ENCODE measurements at places on chromosomes 5 and 9. TPM values are rescaled to one million over a fixed set of nuclear protein-coding genes. Genes with fewer than 3 reads are reported as not detected.
A peak's percentile ranks its signal among the peaks of the same experiment; 100 is the strongest.

Gene CTNND2
- not detected for total RNA-seq

Gene SPRY4
- total RNA-seq: 14.3 TPM

Gene IRX1
- total RNA-seq: not detected

Gene DELE1
- 102 TPM for total RNA-seq

Gene SPINK5
- total RNA-seq: not detected

DNA sequence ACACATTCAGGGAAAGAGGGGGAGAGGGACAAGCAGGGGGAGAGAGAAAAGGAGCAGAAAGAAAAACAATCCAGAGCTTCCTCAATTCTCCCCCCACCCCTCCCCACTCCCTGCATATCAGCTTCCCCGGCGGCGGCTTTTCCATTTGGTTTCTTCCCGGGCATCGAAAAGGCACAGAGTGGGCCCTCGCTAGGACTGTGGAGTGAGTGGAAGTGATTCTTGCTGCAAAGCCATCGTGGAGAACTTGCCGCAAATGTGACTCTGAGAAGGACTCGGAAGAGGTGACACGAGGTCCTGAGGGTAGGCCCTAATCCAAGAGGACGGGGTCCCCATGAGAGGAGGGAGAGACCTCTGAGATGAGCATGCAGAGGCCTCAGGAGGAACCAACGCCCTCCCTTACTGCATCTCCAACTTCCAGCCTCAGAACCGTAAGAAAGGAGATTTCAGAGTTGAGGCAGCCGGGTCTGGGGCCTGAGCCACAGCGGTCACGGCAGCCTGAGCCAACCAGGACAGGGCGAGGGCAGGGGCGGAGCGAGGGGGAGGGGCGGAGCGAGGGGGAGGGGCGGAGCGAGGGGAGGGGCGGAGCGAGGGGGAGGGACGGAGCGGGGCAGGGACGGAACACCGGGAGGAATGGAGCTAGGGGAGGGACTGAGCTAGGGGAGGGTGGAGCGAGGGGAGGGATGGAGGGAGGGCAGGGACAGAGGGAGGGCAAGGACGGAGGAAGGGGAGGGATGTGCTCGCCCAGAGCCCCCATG is 21.2 kb upstream of the SARDH start:
- peak; percentile 69 for DNase-seq

DNA sequence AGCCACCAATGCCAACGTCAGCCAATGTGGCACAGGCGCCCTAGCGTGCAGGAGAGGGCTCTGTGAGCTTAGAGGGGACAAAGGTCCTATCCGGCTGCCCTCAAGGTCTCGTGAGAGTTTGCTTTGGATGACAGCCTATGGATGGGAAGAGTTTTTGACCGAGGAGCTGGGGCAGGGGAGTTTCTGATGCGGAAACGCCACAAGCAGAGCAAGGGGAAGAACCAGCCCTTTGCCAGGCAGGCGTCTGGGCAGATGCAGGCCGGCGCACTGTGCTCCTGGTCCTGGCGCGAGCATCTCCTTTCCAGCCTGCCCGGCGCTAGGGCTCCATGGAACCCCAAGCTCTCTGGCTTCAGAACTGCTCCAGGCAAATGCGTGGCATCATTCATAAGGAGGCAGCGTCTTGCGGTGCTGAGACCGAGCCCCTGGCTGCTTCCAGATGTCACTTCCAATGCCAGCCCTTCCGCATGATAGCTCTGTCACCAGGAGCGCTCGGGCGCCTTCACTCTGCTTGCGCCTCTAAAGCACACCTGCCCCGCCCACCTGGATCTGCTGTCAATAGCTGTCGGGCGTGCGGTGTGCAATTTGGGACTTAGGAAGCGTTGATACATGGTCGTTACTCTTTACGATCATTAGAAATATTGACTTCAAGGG is 374.9 kb upstream of the IRX1 start:
- no peak for DNase-seq

- no peak for DNase-seq
Measured at GRCh38 chr5:156803404-156803803, 46.7 kb upstream of the PPP1R2B start.

DNA sequence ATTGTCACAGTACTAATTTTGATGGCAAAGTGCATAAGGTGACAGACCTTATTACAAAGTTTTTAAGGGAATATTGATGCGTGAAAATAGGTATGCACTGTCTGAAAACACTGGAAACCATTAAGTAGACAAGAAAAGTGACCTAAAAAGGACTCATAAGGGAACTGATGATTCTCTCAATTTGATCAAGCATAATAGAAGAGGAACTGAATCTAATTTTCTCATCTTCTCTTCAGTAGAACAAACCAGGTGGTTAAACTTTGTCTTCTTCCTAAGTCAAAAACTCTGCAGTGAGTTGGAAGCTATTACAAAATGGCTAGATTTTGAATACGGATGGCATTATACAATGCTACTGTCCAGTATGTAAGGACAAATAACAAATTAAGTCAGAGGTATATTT is 53.4 kb downstream of the RNF145 start:
- DNase-seq: no peak

DNA sequence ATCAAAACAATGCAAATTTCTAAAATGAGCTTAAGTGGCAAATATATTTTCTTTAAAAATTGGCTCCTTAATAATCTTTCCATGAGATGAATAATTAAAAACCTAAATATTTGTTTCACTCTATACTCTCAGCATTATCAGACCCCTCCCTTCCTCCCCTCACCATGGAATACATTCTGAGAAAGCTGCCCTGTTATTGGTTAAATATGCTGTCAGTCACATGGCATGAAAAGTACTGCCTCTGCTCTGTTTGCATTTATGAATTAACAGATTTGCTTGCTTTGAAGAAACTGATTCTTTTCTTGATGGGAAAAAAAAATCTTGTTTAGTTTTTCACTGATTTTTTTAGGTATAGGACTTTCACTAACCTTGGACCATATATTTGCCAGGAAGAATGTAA is 17.0 kb upstream of the RPS23 start:
- no peak for DNase-seq

DNA sequence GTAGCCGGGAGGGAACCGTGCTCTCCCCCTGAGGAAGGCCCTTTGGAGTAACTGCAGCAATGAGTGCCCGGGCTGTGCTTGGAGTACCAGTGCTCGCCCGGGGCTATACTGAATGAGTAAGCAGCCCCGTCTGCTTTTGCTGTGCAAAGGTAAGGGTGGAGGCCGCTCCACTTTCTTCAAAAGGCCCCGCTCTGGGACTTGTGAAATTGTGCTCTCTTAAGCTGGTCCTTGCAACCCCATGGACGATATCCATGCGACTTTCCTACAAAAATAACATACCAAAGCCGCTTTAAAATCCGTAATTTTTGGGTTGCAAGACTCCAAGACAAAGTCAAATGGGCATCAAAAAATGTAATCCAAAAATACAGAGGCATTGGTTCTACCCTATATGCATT is 578 bp upstream of the TNFAIP8 start:
- no peak for DNase-seq

GRCh38 chr9:89444925-89445765 is 52.8 kb downstream of the SEMA4D start:
- DNase-seq: no peak

GRCh38 chr9:71285191-71285656 is 163.8 kb upstream of the TRPM3 start:
- DNase-seq: no peak

Data from uterus (tissue), 4 donors.